ENCODE measurements at places on chromosomes 3 and 15. TPM values are rescaled to one million over a fixed set of nuclear protein-coding genes. Genes with fewer than 3 reads are reported as not detected.

- no peak for DNase-seq
Observed at GRCh38 chr3:67386451-67386850, 268.0 kb downstream of the SUCLG2 start.

DNA sequence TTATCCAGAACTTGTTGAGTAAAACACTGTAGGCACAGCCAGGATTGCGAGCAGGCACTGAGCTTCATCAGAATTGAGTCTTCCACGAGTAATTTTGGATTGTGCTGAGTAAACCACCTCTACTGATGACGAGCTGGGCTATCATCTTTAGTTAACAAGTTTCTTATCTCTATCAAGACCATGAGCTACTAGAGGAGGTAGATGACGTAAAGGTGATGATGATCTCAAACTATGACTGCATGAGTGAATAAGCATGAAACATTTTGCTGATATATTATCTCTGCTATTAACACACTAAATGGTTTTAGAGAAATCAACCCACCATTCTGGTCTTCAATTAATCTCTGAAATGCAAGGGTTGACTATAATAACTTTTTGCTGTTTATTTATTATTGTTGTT is 506.0 kb downstream of the GBE1 start:
- DNase-seq, result no peak

DNA sequence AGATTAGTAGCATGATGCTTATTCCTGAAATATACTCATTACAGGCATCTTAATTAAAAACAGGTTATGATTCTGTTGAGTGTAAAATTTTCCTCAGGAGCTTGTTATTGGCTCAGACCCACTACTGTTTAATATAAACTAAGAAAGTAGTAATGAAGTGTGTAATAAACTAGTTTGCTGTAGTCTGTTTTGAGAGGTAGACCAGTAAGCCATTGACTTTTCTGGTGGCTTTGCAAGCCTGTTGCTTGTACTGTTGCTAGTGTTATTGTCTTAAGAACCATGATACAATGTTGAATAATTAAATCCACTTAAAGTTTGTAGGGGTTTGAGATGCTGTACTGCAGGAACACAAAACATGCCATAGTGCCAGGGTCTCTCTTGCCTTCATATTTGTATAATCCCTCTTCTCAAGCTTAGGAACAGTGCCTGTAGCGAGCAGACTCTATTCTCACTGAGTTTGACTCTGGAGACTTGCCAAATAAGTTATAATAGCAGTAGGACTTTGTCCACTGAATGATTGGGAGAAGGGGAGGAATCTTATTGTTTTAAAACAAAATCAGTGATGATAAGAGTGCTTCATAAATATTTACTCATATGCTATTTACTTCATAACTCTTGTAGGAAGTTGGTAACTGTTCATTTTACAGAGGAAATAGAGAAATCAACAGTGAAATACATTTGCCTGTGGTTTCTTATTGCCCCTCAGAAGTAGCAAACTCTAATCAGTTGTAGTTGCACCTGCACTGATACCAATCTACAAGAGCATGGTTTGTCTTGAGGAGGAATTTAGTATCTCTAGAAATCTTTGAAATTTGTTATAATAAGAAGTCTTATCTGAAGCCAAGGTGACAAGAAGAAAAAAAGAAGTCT is 13.4 kb downstream of the TCF12 start:
- DNase-seq, result no peak

- DNase-seq, result no peak
Observed at GRCh38 chr3:163935411-163935810, 1142.9 kb downstream of the SI start.

GRCh38 chr3:161343540-161343939 is 27.8 kb downstream of the SPTSSB start:
- no peak for DNase-seq

DNA sequence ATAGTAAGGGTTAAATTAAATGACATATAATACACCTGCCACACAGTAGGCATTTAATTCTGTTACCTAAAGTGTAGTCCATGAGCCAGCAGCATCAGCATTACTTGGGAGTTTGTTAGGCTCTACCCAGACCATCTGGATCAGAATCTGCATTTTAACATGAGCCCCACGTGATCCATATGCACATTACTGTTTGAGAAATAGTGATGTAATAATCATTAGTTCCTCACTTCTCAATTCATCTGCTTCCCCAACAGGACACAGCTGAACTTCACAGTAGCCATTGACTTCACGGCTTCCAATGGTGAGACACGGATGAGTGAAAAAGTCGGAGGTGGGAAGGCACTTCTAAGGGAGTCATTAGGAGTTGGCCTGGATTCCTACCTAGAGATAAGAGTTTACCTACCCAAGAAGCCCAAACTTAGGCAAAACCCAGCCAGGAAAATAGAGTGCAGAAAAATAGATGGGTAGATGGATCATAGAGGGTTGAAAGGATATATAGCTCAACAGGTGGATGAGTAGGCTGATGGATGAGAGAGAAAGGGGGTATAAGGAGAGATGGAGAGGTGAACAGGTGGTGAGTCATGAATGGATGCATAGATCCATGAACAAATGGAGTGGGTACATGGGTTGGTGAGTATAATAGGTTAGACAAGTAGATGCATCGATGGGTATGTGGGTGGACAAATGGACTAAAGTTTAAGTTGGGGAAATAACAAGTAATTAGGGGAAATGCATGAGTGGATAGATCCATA is 13.3 kb downstream of the CPNE9 start:
- no peak for DNase-seq

DNA sequence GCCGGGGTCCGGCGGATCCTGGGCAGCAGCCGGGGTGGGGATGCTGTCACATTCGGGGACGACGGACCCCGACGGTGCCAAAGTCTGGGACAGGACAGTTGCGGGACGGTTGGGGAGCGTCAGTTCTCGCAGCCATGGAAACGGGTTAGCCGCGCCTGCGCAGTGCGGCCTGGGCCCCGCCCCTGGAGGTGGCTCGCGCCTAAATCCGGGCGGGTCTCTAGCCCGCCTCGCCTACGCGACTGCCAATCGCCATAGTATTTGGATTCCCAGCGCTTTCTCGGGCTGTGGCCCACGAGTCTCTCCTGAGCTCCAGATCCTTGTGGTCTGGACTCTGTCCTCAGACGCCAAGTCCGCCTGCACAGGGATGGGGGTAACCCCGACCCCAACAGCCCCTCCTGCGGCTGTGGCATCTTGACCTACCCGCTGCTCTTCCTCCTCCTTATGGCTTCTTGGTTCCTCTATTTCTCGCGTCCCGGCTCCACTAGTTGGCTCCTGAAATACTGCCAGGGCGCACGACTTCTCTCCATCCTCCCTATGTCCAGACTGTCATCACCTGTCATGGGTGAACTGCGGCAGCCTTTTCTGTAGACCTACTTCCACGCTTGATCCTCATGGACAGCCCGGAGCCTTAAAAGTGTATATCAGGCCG is at the start of gene ZMYND10:
ZMYND10 (minus strand) TSS at position 147 of the 649 bp plus-strand sequence. CDS start 153 bp downstream, outside the sequence.
- DNase-seq, result peak; percentile 81

GRCh38 chr3:132872711-132873110 is 150.5 kb upstream of the NPHP3 start:
- no peak for DNase-seq

DNA sequence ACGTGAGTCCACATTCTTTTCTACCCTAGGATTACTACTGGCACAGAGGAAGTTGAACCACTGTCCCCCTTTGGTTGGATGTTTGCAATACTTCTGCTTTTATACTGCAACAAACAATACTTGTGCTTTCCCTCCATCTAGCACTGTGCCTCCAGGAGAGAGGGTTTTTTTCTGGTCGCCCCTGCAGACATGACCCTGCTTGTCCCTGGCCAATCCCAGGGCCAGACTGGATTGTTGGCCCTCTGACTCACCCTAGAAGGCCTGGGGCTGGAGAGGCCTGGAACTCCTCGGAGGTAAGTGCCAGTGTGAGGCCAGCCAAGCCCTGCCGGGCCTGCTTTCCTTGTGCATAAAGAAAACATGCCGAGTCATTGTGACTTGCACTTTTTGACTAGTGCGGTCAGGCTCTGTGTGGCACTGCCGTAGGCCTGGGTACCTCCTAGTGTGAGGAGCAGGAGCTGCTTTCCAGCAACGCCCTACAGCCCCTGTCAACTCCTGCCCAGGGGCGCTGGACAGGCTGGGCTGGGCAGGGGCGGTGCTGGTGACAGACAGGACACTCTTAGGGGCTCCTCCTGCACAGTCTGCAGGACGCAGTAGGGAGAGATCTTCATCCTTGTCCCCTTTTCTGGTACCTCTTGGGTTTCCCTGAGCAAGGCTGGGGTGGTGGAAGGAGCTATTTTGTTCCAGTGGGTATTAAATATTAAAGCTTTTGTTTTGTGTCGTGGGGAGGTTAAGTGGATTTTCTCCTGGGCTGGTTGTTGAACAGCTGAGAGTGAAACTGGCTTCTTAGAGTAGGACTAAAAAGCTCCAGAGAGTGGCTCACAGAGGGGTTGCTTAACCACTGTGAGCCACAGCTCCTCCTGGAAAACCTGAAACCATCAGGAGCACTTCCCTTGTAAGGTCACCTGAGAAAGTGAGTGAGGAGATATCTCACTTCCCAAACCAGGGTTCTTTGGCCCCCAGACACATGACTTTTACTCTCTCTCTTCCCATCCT is 14.4 kb upstream of the TKT start:
- no peak for DNase-seq

DNA sequence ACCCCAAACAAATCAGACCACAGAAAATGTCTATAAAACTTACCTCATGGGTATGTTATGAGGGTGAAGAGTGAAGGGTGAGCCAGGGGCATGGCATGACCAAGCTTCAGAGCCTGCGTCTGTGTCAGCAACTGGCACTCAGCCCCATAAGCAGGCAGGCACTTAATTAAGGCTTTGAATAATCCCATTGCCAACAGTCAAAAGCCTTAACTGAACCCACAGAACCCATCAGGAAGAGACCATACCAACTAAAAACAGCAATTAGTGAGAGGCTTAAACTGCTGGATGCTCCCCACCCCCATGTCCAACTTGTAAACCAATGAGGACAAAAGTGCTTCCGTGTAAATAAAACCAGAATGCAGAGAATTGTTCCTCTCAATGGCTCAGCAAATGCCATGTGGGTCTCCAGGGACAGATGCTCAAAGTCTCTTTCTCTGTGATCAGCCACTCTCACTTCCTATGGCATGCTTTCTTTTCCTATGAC is 126.0 kb downstream of the MYLK start:
- DNase-seq, result no peak

DNA sequence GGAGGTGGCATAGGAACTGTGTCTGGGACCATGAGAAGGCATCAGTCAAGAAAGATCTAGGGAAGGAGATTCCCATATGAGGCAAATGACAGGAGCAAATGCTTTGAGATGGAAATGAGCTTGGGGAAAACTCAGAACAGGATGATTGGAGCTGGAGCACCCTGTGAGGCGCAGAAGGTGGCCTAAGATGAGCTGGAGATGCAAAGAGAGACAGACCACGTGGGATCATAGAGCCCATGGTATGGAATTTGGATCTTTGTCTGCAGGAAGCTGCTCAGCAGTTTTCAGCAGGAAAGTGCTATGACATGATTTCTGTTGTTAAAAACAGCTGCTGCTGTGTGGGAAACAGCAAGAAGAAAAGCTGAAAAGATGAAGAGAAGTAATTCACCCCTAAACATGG is 310.6 kb downstream of the MAGI1 start:
- DNase-seq, result no peak

DNA sequence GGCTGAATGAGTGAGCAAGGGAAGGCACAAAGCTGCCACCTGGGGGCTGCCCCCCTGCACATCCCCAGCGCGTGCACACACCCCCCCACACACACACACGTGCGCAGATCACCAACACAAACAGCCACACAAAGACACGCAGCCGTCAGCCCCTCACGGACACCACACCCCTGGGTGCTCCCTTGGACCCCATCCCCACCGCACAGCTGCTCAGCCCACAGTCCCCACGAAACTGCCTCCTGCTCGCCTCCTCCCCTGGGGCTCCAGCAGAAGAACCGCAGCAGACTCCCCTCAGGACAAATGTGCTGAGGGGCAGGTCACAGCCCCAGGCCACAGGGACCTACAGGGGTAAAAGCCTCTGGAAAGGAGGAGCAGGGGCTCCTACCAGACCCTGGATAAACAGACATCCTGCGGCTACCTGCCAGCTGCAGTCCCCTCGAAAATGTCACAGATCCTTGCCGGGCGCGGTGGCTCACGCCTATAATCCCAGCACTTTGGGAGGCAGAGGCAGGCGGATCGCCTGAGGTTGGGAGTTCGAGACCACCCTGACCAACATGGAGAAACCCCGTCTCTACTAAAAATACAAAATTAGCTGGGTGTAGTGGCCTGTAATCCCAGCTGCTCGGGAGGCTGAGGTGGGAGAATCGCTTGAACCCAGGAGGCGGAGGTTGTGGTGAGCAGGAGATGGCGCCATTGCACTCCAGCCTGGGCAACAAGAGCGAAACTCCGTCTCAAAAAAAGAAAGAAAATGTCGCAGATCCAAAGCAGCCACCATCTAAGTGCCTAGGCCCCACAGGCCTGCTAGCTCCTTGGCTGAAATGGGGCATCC is 6.5 kb downstream of the TWF2 start:
- no peak for DNase-seq

DNA sequence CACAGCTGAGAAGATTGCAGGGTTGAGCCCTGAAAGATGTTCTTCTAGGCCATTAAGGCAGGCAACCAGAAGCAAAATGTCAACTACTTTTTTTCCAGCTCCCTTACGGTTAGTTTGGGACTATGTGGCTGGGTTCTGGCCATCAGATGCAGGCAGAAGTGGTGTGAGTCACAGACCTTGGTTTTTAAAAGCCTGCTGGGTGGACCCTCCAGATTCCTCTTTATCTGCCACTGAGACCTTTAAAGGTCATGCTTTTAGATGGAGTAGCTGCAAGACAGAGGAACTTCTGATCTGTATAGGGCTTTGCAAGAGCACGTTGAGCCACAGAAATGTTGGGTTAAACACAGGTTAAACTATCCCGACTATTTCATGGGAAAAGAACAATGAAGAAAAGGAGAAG is 102.9 kb downstream of the CHST2 start:
- DNase-seq, result no peak

GRCh38 chr3:57822686-57823085 is 66.6 kb downstream of the SLMAP start:
- DNase-seq, result no peak

DNA sequence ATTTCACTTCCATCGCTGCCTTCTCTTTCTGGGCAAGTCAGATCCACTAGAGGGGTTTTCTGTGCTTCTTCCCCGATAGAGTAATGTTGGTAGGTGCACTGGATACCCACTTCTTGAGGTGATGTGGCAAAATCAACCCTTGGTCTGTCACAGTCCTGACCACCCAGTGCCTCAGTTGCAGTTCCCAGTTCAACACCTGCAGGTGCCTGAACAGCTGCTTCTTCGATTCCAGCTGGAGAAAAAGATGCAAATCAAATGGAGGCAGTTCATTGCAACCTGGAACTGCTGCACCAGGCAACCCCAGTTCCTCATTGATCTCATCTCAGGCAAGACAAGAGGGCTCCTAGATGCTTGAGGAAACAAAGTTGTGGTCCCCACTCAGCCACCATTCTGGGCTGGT is 186.6 kb downstream of the UBE2E2 start:
- no peak for DNase-seq

GRCh38 chr3:194685065-194685717 is 492 bp upstream of the FAM43A start:
- no peak for DNase-seq

The SQOR gene
- 2.9 TPM for total RNA-seq

The COL6A5 gene
- under 0.01 TPM for total RNA-seq

The NR2E3 gene
- not detected for total RNA-seq

The REC114 gene
- total RNA-seq, result not detected

The SEMA4B gene
- 35.5 TPM for total RNA-seq

The ZCWPW2 gene
- total RNA-seq, result 4.9 TPM

The SAMD7 gene
- not detected for total RNA-seq

The MAP6D1 gene
- total RNA-seq, result 3.3 TPM

The DNASE1L3 gene
- total RNA-seq, result 0.41 TPM

The TM4SF1 gene
- 15.1 TPM for total RNA-seq

Data from frontal cortex (tissue), 4 donors.